ENCODE measurements at places on chromosomes 5 and 9.
A peak's percentile ranks its signal among the peaks of the same experiment; 100 is the strongest.

DNA sequence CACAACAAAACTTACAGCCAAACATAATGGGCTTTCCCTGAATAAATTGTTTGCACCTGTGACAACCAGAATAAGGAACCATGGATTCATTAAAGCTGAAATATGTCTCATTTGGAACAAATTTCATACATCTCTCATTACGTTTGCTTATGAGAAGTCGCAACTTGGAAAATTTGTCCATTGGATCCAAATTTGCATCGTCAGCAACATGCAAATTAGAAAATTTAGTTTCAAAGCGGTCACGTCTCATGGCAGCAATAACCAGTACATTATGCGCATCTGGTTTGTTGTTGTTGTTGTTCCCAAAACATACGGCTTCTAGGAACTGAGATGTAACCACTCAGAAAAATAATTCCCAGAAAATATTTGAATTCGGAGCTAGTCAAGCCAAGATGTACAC is 1311.5 kb upstream of the CDH6 start:
- no peak for DNase-seq

- DNase-seq = no peak
Observed at GRCh38 chr5:174412941-174413340, 311.4 kb upstream of the MSX2 start.

- DNase-seq = no peak
Observed at GRCh38 chr5:1415626-1416360, 29.4 kb downstream of the SLC6A3 start.

DNA sequence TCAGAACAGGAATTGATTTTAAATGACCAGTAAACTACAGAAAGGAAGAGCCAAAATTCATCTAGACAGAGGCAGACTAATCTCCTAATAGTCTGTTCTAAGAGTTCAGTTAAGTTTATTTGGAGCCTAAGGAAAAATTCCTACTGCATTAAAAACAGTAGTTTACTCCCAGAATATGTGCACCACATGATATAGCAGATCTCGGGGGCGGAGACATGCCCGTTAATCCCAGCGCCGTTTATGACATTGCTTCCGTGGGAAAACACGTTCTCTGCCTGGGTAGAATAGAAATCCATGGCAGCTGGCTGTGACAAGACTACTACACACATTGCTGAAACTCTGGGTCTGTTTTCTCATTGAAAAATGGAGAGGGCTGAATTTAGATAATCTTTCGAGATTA is 11.4 kb downstream of the HABP4 start:
- no peak for DNase-seq

GRCh38 chr5:141709699-141710267 is 27.8 kb upstream of the ARAP3 start:
- no peak for DNase-seq

DNA sequence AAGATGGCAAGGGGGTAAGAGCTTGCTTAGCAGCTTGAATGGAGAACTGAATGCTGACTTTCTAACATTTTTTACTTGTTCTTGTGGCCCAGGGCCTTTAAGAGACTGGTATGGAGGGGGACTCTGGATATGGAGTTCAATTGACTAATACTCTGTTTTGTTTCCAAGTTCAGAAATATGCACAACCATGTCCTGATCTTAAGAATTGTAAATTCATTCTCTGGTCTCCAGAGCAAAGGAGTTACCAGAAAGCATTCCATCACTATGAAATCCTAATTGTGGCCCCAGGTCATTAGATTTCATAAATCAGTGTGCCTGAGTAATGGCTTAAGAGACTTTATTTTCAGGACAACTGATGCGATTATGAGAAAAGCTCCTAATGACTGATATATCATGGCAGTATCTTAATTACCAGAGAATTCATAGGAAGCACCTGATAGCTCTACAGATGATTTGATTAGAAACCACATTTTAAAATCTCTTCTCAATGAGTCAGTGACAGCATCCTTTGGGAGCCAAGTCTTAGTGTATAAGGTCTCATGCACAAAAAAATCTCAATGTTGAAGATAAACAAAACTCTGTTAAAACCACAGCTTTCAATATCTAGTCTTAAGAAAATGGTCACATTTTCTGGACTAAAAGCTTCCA is 613.6 kb upstream of the KLF4 start:
- no peak for DNase-seq

DNA sequence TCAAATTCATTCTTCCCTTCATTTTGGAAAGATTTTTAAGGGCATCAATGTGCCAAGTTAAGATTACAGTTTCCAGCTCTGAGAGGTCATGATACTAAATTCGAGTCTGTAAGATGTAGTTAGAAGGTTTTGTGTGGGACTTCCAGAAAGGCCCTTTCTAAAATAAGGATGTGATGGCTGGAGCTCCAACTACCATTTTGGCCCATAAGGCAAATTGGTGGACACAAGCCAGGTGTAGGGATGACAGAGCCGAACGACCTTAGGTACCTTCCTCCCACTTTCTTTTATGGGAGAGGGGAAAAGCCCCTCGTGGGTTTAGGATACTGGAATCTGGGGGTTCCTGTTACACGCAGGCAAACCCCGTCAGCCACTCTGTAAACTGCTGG is 54.3 kb upstream of the PTPDC1 start:
- DNase-seq = no peak

DNA sequence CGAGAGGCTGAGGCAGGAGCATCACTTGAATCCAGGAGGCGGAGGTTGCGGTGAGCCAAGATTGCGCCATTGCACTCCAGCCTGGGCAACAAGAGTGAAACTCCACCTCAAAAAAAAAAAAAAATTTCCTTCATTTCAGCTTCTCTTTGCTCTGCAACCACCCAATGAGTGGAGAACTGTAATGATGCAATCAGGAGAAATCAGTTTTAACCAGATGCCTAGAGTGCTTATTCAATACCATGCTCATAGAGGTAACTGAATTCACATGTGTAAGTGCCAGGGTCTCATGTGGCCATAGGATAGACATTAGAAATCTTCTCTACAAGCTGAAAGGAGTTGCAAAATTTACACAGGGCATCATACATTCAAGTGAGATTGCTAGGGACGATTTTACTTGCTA is 70.6 kb downstream of the HMHB1 start:
- DNase-seq = no peak

- no peak for DNase-seq
Observed at GRCh38 chr9:115158661-115159481, 40.9 kb upstream of the TNC start.

DNA sequence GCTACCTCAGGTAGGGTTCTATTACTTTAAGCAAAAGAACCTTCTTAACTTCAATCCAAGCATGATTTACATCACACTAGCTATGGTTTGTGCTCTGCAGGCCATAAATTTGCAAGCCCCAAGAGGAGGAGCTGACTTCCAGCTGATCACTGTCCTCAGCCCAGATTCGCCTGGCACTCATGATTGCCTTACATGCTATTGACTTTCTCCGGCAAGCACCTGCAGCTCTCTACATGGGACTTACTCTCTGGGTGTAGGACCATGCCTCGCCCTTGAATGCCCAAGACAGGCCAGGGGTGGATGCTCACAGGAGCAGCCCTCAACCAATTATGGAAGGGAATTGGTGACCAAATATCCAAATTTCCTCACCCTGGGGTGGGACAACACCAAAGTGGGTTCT is 99.8 kb downstream of the ESM1 start:
- DNase-seq = no peak

DNA sequence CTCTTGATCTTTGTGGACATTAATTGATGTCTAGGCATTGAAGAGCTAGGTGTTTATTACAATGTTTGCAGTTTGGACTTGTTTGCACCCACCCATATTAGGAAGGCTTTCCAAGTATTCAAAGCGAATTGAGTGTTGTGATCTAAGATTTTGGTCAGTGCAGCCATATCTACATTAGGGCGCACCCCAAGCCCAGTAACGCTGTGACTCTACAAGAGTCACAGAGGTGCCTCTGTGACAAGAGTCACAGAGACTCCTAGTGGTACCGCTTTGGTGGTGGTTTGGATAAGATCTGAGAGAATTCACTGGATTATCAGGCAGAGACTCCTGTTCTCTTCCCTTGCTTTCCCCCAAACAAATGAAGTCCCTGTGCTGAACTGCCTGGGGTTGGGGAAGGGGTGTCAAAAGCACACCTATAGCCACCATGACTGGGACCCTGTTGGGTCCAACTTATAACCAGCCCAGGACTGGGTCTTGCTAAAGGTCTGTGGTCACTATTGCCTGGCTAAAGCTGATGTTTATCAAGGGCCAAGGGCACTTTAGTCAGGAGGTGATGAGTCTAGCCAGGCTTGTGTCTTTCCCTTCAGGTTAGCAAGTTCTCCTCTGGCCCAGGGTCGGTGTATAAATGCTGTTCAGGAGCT is 114.1 kb upstream of the RIOK2 start:
- DNase-seq = no peak

DNA sequence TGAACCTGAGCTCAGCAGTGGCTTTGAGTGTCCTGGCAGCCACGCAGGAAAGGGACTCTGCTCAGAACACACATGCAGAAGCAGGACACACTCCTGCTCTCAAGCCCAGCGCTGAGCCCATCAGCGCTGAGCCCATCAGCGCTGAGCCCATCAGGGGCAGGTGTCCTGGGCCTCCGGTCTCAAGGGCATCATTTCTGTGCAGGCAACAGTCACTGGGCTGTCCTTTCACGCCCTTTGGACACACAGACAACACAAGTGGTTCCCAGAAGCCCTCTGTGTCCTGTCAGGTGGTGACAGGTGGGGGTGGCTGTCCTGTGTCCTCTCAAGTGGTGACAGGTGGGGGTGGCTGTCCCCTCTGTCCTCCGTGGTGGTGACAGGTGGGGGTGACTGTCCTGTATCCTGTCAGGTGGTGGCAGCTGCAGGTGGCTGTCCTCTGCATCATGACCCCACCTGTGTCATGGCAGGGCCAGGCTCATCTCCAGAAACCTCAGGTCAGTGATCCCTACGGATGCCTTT is 39.0 kb upstream of the CLPTM1L start:
- DNase-seq = no peak

DNA sequence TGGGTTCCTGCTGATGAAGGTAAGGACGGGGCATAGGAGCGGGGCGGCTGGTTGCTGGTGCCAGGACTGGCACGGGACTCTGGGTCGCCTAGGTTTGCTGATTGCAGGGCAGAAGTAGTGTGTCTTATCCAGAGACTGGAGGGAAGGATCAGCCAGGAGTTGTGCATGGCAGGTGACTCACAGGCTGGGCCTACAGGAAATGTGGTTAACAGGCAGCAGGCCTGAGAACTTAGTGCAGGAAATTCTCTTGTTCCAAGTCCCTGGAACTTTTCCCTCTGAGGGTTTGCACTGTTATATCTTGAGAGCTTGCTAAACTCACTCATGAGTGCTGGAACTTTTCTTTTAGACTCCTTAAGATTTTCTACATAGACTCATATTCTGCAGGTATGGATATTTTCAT is 95.1 kb downstream of the ANXA2R start:
- no peak for DNase-seq

DNA sequence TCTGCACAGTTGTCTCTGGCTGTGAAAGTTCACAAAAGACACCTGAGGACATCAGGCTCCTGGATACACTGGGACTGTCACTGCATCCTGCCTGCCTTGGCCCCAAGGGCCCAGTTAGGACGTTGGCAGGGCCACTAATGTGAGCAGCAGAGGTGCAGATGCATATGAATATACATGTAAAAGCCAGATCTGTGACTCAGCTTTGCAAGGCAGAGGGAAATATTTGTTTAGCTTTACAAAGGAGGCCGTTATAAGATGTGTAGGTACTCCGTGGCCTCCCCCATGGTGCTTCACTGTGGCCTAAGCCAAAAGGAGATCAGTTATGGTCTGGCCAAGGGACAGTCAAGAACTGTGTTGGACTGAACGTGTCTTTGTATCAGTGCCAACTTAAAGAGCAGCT is 4.1 kb upstream of the C1QTNF3 start:
- DNase-seq = no peak

DNA sequence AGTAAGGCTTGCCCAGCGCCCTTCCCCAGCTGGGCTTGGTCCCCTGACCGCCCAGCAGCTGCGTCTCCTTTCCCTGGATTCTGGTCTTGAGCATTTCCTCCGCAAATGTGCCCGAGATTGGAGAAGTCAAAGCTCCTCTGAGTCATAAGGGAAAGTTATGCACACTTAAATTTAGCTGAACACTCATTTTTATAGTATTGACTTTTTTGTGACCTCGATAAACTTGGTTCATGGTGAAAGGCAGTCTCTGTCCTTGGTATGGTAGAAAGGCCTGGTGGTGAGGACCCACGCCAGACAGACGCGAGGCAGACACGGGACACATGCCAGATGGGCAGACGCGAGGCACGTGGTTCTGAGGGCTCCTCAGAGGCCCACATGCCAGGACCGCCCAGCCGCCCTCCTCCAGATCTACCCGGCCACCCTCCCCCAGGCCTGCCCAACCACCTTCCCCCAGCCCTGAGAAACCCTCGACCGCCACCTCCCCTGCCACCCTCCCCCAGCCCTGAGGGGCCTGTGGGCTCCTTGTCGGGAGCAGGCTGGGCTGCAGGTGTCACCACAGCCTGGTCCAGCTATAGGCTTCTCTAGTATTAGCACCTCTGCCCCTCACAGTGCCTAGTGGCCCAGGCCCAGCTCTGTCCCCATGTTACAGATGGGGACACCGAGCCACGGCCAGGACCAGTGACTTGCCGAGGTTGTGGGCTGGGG is 60.9 kb upstream of the CACNA1B start:
- DNase-seq = peak; percentile 42

GRCh38 chr5:54445691-54446378 is 9.7 kb upstream of the HSPB3 start:
- DNase-seq = no peak

GRCh38 chr5:132074091-132074771 is 642 bp downstream of the CSF2 start:
- no peak for DNase-seq

DNA sequence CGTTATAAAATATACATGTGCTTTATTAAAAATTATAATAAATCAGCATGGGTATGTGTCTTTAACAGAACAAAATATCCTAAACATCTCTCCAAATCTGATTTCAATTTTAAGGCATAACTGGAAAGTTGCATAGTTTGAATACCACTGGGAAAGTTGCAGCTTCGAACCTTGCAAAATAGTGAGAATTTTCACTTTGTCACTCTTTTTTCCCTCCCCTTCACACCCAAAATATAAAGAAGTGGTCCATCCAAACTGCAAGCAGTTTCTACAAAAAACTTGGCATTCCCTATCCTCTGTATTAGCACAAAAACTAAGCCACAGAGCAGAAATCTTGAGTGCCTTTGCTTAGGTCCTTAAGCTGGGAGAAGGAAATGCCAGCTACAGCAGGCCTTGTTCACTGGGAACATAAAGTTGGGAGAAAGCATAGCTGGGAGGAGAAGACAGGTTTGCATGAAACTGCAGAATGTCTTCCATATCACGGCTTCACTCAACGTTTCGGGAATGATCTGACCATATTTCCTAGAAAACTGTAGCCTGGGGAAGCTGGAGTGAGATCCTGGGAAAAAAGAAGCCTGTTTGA is 400.3 kb downstream of the EBF1 start:
- no peak for DNase-seq

- no peak for DNase-seq
Observed at GRCh38 chr5:7886849-7887475, 18.0 kb downstream of the MTRR start.

DNA sequence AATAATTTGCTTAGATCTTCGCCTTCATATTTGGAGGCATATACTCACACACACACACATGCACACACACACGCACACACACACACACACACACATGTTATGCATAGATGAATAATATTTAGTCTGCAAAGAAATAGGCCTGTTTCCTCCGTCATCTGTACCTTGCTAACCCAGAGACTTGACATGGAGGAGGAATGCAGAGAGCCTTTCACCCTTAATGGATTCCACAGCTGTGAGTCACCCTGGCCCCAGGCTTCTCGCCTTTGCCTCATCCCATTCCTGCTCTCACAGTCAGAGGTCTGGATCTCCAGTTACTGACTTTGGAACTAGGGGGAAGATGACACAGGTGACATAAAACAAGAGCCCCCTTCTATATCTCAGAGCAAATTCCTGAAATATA is 29.7 kb downstream of the ZNF462 start:
- no peak for DNase-seq

GRCh38 chr5:180130291-180130869 is 58.8 kb upstream of the RNF130 start:
- DNase-seq = no peak

Data from GM18507 (cell line).